ENCODE measurements at places on chromosomes 2 and 18. TPM values are rescaled to one million over a fixed set of nuclear protein-coding genes. Genes with fewer than 3 reads are reported as not detected.

Gene C2orf66
- not detected for total RNA-seq

Gene CCDC68
- total RNA-seq = not detected

GRCh38 chr2:226583715-226584114 lies 215.9 kb downstream of the IRS1 start:
- no peak overlapping the region for H3K4me3 ChIP-seq
- H3K36me3 ChIP-seq = no peaks in the 10 kb centered on the region
- H3K4me1 ChIP-seq = no peaks in the 10 kb centered on the region
- H3K27me3 ChIP-seq = peaks cover 10% of the 10 kb centered on the region

- H3K27me3 ChIP-seq = no peaks in the 10 kb centered on the region
- no peak overlapping the region for H3K27ac ChIP-seq
- H3K4me3 ChIP-seq = no peak overlapping the region
- DNase-seq = no peak
These were observed 77.3 kb downstream of the KCTD1 start for GRCh38 chr18:26471027-26471426.

DNA sequence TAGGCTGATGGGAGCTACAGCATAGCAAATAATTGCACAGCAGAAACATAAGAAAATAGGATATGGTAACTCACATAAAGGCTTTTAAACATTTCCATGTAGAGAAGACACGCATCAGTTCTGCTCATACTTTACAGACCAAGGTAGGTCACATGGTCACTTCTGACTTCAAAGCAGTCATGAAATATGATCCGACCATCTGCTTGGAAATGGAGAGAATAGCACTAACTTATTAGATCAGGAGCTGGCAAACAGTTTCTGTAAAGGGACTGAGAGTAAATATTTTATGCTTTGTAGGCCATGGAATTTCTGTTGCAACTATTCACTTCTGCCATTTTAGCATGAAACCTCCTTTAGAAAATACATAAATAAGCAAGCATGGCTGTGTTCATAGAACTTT lies 936.6 kb upstream of the FANCL start:
- no peaks in the 10 kb centered on the region for H3K36me3 ChIP-seq
- H3K27ac ChIP-seq = no peak overlapping the region
- no peaks in the 10 kb centered on the region for H3K27me3 ChIP-seq
- no peak overlapping the region for H3K4me3 ChIP-seq
- DNase-seq = no peak
- no peaks in the 10 kb centered on the region for H3K4me1 ChIP-seq

- no peak for DNase-seq
- H3K27me3 ChIP-seq = no peaks in the 10 kb centered on the region
- peaks cover 50% of the 10 kb centered on the region for H3K36me3 ChIP-seq
- peaks cover 6% of the 10 kb centered on the region for H3K4me1 ChIP-seq
These were observed 14.6 kb downstream of the MRPL35 start for GRCh38 chr2:86213699-86214502.

Gene TBR1
- total RNA-seq = not detected

- H3K27me3 ChIP-seq = peaks cover 7% of the 10 kb centered on the region
- H3K36me3 ChIP-seq = no peaks in the 10 kb centered on the region
- H3K4me1 ChIP-seq = no peaks in the 10 kb centered on the region
- no peak for DNase-seq
These were observed 61.3 kb downstream of the CYBRD1 start for GRCh38 chr2:171583566-171583965.

Gene THSD7B
- total RNA-seq = not detected

Gene SCYGR5
- total RNA-seq = not detected

- peaks cover 7% of the 10 kb centered on the region for H3K27me3 ChIP-seq
- no peak for DNase-seq
- H3K36me3 ChIP-seq = no peaks in the 10 kb centered on the region
- H3K4me1 ChIP-seq = no peaks in the 10 kb centered on the region
- H3K27ac ChIP-seq = no peak overlapping the region
These were observed 512 bp downstream of the FAP start for GRCh38 chr2:162242586-162243280.

DNA sequence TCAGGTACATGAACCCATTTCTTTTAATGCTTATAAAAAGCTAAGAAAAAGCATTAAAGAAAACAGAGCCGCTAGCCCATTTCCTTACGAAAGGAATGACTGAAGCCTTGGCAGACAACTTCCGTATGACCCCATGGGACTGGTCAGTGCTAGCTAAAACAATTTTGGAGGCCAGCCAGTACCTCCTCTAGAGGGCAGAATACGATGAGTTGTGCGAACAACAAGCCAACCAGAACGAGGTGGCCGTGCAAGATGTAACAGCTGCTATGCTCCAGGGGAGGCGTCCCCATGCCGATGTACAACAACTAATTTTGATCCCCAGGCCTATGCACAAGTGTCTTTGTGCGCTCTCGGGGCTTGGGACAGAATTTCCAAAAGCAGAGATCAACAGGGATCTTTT lies 16.7 kb downstream of the MAP3K2 start:
- no peak for DNase-seq
- no peak overlapping the region for H3K4me3 ChIP-seq
- H3K4me1 ChIP-seq = peaks cover 10% of the 10 kb centered on the region
- no peaks in the 10 kb centered on the region for H3K27me3 ChIP-seq

GRCh38 chr18:57325491-57326166 lies 26.7 kb upstream of the ST8SIA3 start:
- H3K4me3 ChIP-seq = no peak overlapping the region
- no peaks in the 10 kb centered on the region for H3K27me3 ChIP-seq
- H3K4me1 ChIP-seq = no peaks in the 10 kb centered on the region

- no peaks in the 10 kb centered on the region for H3K27me3 ChIP-seq
- H3K4me3 ChIP-seq = no peak overlapping the region
- peaks cover 23% of the 10 kb centered on the region for H3K4me1 ChIP-seq
- no peaks in the 10 kb centered on the region for H3K36me3 ChIP-seq
These were observed 8.9 kb downstream of the TEX44 start for GRCh38 chr2:231601356-231602229.

DNA sequence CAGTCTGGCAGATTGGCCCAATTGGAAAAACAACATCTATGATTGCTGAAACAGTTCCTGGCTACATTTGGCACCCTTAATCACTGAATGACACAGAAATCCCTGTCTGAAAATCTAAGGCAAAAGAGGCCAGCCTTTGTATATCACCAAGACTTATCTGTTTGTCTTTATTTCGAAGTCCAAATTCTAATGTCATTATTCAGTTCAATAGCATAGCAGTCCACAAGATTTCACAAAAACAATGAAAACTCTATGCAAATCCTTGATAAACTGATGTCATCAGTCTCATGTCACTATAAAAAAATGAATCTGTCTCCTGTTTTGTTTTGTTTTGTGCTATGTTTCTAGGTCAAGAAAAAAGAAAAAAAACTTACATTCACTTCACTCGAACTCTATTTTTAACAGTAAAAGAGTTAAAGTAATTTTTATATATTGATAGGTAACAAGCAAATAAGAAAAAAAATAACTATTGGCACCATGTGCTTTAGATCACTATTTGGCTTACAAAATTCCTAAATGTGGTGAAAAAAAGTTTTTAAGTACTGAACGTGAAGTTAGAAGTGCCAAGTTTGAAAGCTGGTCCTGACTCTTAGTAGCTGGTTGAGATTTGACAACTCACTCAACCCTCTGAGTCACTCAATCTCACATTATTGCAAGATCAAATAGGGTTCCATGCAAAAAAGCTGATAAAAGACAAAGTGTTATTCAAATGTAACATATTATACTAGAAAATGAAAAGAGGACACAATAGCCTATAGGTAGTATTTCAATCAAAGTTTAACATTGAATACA lies 359.3 kb downstream of the IRS1 start:
- no peak for DNase-seq
- H3K27me3 ChIP-seq = no peaks in the 10 kb centered on the region
- H3K27ac ChIP-seq = no peak overlapping the region
- H3K4me1 ChIP-seq = no peaks in the 10 kb centered on the region

Gene SLC4A3
- 0.20 TPM for total RNA-seq

Gene IL18R1
- 9.1 TPM for total RNA-seq

DNA sequence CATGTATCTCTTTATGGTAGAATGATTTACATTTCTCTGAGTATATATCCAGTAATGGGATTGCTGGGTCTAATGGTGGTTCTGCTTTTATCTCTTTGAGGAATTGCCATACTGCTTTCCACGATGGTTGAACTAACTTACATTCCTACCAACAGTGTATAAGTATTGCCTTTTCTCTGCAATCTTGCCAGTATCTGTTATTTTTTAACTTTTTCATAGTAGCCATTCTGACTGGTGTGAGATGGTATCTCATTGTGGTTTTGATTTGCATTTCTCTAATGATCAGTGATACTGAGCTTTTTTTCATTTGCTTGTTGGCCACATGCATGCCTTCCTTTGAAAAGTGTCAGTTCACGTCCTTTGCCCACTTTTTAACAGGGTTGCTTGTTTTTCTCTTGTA lies 55.1 kb downstream of the CYTIP start:
- H3K36me3 ChIP-seq = no peaks in the 10 kb centered on the region
- H3K27me3 ChIP-seq = no peaks in the 10 kb centered on the region
- DNase-seq = no peak

Gene TMEM182
- 2.7 TPM for total RNA-seq

Gene FAM237A
- total RNA-seq = not detected

GRCh38 chr2:39525636-39526412 lies 88.7 kb upstream of the MAP4K3 start:
- H3K4me1 ChIP-seq = no peaks in the 10 kb centered on the region
- no peak overlapping the region for H3K27ac ChIP-seq
- no peaks in the 10 kb centered on the region for H3K27me3 ChIP-seq
- DNase-seq = no peak
- no peaks in the 10 kb centered on the region for H3K36me3 ChIP-seq

DNA sequence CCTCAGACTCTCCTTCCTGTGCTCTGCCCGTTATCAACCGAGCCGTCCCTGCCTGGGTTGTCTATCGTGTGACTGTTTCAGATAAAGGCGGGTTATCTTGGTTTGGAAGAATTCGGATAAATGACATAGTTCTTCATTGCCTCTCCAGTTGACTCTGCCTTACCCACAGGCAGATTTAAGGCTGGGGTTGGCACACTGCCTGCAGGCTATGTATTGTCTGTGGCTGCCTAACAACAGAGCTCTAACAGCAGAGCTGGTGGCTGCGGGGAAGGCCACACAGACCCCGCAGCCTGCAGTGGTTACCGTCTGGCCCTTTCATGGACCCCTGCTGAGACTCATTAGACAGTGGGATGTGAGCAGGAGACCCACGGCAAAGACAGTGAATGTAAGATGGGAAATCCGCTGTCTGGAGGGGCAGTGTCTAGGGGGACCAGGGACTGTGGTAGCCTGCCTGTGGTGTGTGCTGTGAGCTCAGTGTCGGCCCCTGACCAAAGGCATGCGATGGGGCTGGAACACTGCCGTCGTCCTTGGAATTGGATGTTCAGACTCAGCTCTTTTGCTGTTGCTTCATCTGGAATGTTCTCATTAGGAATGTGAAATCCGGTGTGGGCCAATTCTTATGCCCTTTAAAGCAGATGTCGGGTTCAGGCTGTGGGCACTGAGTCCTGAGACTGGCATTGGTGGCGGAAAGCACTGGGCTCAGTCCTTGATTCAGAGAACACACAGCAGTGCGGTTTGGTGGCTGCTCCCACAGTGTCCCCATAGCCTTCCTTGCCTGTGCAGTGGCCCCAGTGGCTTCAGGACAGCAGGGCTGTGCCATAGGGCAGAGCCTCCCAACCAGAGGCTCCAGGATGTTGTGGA lies 44.5 kb downstream of the SH3RF3 start:
- H3K4me3 ChIP-seq = no peak overlapping the region
- peaks cover 8% of the 10 kb centered on the region for H3K4me1 ChIP-seq
- no peak overlapping the region for H3K27ac ChIP-seq
- H3K27me3 ChIP-seq = peaks cover 4% of the 10 kb centered on the region
